AG08396 (cell line): ENCODE measurements at places on chromosomes 12 and 14.

- DNase-seq = no peak
Measured at GRCh38 chr12:99619389-99620158, 28.0 kb upstream of the GARIN6 start.

GRCh38 chr12:114406984-114407841, 1.3 kb upstream of the TBX5 start:
- DNase-seq = no peak

DNA sequence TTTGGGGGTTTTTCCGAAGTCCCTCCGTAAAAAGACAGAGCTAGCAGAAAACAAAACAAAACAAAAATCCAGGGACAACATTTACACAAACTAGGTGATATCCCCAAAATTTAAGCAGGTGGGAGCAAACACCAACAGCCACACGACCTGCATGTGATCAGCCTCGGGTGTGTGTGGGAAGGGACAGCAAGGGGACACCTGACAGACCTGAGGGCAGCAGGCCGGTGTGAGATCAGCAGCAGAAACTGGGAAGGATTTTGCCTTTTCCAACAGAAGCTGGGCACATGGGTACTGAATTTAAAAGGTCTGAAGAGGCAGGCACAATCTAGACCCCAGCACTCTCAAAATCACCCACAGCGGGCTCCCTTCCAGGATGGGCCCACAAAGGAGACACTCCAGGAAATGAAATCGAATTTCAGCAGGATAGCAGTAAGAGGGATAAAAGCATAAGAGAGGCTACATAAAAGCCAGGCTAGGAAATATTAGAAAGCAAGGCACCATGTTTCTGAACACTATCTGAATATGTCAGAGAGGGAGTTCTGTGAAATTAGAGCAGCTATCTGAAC, 36.5 kb upstream of the SELPLG start:
- DNase-seq = no peak

- DNase-seq = no peak
Measured at GRCh38 chr12:109892748-109893147, 7.3 kb upstream of the TCHP start.

DNA sequence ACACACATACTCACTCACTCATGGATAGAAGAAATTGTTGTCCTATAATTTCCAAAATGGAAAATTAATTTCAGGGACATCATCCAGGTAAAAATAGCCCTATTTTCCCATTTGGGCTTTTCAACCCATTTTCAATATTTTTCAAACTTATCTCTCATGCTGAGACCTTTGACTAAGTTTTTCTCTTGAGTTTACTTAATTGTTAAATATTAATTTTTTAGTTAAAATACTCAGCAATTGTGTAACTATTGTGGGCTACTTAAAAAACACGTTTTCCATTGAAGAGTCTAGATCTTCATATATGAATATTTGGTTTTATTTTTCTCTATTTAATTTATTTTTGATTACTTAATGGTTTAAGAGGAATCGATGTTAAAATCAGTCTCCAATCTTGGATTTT, 14.2 kb upstream of the TAS2R43 start:
- DNase-seq = no peak

GRCh38 chr12:56079723-56080555, at the start of gene ERBB3:
ERBB3 (plus strand) TSS chr12:56080165; CDS start chr12:56080301, 136 bp downstream.
- peak; percentile 95 for DNase-seq

DNA sequence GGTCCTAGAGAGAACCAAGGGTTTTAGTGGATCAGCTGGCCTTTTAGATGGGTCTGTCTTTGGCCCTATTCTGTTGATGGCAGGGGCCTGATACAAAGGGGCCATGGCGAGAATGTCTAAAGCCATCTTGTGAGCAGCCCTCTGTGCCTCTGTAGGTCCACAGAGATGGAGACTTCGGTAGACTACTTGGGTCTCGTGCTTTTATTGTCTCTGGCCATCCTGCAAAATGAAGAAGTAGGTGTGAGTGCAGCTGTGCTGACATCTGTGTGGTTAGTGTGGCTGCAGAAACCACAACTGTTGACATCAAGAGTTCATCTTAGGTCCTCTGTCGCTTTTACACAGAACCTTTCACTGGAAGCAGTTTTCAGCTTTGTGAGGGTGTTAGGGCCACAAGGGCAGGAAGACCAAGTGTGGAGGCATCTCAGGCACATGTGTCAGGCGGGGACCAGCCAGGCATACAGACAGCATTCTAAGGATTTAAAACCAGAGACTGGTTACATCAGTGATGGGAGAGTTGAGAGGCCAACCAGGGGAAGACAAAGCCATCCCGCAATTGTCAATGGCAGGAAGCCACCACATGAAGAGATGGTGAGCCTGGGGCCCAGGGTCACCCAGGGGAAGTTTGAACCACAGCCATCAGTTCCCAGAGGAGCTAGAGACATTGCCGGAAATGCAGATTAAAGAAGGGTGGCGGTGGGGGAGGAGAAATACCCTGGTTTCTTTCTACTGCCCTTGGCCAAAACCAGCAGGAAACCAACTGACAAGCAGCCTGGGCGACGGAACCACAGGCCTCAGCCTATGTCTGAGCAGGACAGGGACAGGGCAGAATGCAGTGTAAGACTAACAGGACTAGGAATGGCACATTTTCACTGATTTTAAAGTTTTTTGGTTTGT, 13.0 kb upstream of the TPCN1 start:
- no peak for DNase-seq

DNA sequence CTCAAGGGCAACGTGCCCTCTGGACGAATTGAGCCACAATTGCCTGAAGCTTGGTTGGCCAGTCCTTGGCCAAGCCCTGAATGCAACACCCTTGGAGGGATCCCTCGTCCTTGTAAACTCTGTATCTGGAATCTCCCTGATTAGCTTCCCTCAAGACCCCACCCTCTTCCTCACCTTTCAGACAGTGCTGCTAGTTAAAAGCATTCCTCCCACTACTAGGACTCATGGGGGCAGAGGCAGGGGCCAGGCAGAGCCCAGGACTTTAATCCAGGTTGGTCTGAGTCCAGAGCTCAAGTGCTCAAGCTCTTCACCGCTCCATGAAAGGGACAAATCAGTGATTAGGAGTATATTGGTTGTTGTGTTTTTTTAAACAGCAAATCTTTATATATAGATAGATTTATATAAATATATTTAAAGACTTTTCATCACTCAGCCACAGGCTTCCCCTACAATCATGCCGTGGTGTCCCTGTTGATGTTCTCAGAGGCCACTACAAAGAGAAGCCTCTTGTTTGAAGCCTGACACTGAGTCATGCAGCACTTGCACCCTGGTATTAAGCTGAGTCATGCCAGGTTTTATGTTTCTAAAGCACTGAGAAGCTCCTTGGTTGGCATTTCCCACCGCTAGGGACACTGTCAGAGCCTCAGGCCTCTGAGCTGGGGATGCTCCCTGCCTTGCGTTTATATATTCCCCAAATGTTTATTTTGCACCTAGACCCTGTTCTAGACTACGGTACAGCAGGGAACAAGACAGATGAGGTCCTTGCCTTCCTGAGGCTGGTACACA, 53.8 kb upstream of the GSC start:
- no peak for DNase-seq

DNA sequence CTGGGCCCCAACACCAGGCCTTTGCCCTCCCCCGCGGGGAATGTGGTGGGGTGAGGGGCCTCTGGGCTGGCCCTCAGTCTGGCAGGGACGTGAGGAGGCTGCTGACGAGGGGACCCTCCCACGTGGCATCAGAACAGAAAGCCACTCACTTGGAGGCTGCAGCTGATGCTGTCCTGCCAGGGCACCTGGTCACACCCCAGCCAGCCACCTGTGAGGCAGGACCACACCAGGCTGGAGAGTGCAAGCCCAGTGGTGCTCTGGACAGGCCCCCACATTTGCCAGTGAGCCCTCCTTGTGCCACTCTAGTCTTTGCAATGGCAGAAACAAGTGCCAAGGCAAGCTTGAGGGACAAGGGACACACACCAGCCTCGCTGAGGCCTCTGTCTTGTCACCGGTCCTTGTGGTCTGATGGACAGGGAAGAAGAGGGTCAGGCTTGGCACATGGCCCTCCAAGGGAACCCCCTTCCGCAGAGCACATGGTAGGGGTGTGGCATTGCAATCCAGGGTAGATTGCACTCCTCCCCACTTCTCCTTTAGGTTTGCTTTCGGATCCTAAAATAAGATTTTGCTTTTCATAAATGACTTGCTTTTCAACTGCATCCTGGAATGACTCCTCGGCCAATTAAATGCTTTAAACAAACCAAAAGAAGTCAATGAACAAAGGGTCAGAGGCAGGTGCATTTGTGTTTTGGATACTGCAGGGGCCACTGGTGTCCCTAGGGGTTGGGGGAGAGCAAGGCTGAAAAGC, 53.7 kb downstream of the CCDC88C start:
- no peak for DNase-seq

DNA sequence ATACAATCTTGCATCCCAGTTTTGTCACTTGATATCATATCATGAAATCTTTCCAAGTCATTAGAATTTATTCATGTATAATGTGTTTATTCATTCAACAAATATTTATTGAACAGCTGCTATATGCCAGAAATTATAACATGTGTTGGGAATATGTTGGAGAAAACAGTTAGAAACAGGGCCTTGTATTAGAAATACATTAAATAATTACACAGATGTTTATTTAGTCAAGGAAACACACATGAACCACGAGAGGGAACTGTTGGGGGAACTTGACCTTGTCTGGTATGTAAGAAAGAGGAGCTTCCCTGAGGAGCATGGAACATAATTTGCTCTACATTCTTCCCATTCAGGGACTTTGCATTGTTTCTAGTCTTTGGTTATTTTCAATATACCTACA, 191.7 kb upstream of the FRMD6 start:
- no peak for DNase-seq

- DNase-seq = peak; percentile 56
Measured at GRCh38 chr14:90903101-90903500, 86.9 kb upstream of the TTC7B start.
